ENCODE measurements at places on chromosomes 6 and 20.

- no peak for DNase-seq
Measured at GRCh38 chr20:59453759-59454560, 150.4 kb upstream of the PHACTR3 start.

DNA sequence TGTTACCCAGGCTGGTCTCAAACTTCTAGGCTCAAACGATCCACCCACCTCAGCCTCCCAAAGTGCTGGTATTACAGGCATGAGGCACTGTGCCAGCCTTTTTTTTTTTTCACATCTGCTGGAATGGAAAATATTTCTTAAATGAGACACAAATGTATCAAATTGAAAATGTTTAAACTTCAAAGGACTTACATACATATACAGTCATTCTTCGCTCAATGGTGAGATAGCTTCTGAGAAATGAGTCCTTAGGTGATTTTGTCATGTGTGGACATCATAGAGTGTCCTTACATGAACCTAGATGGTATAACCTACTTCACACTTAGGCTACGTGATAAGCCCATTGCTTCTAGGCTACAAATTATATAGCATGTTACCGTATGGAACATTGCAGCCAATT is 43.1 kb downstream of the MICA start:
- no peak for DNase-seq

DNA sequence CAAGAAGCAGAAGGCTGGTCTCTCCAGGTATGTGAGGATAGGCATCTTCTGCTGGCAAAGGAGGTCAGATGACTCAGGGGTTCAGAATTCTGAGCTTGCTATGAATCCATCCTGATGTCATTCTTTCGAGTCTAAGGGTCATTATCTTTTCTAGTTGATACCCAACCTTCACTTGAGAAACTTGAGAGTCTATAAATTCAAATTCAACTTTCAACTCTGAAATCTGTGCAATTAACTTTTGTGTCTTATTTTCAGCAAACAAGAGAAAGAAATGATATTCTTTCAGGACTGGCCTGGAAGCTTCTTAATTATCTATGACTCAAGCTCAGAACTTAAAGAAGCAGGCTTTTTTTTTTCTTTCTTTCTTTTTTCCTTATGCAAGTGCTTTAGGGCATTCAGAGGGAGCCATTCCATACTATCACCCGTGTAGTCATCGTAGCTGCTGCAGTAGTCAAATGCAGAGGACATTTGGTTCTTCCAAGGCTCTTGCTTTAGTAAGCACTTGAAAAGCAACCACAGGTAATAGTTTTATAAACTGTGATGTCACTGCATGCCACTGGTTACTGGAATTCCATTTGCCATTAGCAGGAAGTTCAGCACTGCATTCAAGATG is 93.0 kb downstream of the ADTRP start:
- DNase-seq = no peak

DNA sequence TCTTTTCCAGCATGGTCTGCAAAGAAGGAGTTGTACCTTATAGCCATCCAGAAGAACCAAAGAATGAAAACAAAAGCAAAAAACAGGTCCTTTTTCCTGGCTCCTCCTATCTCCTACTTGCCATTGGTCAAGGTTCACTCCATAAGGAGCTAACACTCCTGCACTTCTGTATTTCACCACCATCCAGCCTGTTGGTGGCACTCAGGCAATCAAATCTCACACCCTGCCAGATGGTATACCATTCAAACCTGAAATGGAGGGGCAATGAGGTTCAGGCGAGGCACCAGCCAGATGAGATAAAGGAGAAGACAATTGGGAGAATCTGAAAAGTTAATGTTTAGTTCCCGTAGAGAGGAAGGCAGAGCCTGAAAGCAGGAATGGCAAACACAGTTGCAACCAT is 203.8 kb downstream of the ALDH8A1 start:
- DNase-seq = no peak

- no peak for DNase-seq
Measured at GRCh38 chr20:24701668-24702067, 232.2 kb downstream of the SYNDIG1 start.

GRCh38 chr6:127146932-127147331 is 28.5 kb downstream of the RSPO3 start:
- DNase-seq = no peak

DNA sequence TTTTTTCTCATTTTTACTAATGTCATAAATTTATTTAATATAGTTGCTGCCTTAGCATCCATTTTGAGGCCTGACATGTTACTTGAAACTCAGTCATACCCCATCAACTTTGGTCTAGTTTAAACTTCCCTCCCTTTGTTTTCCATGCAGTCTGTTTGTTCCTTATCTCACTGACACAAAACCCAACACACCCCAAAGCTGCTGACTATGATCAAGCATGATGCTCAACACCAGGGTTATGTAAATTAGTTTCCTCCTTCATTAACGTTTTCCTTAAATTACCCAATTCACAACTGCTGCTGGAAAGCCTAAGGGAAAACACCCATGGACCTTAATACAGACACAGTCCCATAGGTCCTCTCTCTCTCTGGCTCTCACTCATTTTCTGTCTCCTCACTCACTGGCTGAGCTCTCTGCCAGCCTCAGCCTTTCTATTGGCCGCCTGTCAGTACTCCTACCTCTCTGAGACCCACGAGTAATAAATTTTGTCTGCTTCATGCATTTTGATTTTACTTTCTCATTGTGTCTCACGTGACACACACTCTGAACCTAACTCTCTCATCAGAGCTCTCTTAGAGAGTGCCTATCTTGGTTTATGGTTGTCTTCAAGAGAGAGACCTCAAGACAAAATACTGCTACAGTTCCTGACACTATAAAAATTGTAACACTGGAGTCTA is 904.5 kb downstream of the C6orf118 start:
- no peak for DNase-seq

DNA sequence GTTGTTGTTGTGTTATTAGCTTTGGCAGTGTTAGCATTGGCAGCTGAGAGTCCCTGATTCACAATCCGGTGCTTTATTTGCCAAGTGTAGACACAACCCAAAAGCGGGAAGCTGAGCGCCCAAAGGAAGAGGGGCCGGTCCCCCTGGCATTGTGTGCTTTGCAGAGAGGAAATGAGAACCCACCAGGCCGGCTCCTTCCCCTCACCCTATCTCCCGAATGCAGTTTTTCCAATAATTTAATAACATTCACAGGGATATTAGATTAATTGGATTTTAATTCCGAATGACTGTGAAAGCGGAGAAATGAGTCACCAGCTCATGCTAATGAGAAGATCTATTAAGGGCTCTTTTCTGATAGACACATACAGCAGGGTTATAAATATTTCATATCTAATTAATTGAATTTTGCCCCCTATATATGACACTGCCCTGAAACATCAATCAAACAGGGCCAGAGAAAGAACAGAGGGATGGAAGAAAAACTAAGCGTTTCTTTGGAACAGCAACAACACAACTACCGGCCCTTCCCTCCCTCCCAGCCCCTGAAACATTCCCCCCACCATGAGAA is 143.8 kb downstream of the MBOAT1 start:
- no peak for DNase-seq

GRCh38 chr6:26180346-26180745 is 93.1 kb downstream of the HFE start:
- DNase-seq = no peak

DNA sequence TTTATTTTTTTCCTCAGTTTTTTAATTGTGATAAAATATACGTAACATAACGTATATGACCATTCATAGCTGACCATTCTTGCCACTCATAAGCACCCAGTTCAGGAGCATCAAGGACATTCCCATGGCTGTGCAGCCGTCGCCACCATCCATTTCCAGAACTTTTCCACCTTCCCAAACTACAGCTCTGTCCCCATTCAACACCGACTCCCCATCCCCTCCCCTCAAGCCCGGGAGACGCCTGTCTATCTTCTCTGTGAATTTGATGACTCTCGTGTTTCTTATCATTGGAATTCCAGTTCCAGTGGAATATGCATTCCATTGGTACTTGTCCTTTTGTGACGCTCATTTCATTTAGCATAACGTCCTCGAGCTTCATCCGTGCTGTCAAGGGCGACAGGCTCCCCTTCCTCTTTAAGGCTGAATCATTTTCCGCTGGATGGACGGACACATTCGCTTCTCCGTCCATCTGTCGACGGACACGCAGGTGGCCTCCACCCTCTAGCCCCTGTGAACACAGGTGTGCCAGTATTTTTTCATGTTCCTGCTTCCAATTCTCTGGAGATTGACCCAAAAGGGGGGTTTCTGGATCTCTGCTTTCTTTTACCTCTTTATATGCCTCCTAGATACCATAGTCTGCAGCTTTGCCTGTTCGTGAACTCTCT is 88.1 kb downstream of the YTHDF1 start:
- no peak for DNase-seq

DNA sequence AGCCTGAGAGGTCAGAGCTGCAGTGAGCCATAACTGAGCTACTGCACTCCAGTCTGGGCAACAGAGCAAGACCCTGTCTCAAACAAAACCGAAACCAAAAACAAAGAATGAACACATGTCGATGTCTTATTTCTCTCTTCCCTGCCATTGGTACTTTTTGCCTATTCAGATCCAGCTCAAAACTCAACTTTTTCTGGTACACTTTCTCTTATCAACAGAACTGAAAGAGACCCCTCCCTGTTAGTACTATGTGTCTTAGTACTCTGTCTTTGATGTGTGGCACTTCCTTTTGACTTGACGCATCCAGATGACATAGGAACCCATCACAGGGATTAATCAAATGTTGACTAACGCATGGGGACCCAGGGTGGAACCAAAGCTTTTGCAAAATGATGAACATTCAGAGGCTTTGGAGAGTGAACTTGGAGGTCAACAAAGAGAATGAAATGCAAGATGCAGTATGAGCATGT is 44.8 kb downstream of the AKAP12 start:
- DNase-seq = no peak

- no peak for DNase-seq
Measured at GRCh38 chr6:15661853-15662325, 939 bp downstream of the DTNBP1 start.

- no peak for DNase-seq
Measured at GRCh38 chr6:127570739-127571389, 6.1 kb upstream of the C6orf58 start.

Data from CMK (cell line).